ENCODE measurements at places on chromosomes 5 and 9.
A peak's percentile ranks its signal among the peaks of the same experiment; 100 is the strongest.

DNA sequence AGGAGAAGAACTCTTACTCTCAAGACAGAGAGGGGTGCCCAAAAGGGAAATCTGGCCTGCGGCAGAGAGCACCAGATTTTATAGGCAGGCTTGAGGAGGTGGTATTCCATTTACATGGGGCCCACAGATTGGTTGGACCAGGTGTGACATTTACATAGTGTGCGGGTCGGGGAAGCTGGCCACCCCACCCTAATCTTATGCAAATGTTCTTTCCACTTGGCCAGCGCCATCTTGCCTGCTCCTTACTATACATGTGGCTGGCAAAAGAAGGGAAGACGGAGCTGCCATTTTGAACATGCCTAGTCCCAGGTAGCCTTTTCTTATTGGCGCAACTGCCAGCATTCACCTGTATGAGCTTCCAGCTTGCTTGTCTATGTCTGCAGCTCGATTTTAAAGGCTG lies 34.8 kb downstream of the PLEKHG4B start:
- no peak for DNase-seq

GRCh38 chr9:69109152-69109551 lies 64.9 kb upstream of the TJP2 start:
- no peak for DNase-seq

DNA sequence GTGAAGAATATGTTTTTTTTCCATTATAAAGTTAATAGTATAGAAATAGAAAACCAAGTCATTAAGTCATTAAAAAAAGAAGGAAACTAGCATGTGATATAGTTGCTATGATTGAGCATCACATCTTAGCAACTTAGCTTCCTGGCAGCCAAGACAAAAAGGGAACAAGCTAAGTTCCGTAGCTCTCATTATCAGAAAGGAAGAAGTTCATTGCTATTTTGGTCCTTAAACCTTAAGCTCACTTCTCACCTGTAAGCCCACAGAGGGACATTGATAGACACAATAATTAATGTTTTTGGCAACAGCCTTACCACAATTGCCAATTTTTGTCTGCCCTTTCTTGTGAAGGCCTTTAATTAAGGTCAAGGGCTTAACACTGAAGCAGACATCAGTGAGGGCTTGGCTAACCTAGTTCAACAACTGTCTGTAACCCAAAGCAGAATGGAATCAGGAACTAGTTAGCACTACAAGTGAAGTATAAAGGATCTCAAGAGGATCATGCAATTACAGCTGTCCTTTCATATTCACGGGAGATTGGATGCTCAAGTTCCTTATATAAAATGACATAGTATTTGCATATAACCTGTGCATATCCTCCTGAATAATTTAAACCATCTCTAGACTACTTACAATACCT lies 24.0 kb upstream of the KLF4 start:
- no peak for DNase-seq

GRCh38 chr5:93008502-93009207 lies 572.4 kb downstream of the NR2F1-AS1 start:
- no peak for DNase-seq

DNA sequence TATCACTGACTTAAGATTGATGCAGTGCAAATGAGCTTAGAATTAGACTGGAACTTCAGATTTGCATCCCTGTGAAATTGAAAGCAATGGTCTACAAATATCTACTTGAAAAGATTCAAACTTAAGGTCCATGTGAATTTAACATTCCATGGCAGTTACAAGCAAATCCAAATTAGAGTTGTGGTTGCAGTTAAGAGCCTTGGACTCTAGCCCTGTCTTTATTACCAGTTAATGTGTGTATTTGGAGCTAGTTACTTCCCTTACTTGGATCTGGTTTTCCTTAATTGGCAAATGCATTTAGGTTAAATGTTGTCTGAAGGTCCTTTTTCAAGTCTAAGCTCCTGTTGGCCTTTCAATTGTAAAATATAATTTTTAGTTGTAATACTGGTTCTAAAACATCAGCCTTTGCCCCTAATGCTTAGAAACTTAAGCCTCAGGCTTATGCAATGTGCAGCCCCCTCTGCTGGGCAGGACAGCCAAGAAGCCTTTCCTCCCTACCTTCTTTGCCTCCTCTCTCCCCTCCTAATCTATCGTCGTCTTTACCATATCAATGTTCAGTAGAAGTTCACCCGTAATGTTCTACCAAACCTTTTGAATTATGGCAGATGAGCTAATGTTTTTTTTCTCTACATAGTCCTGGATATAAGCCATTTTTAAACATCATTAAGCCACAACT lies 59.5 kb downstream of the ERMP1 start:
- DNase-seq = no peak

- DNase-seq = peak; percentile 52
Observed at GRCh38 chr9:133135146-133135745, 14.2 kb upstream of the RALGDS start.
